ENCODE measurements at places on chromosomes 2 and 18.

GRCh38 chr2:138475277-138475776, 26.2 kb upstream of the SPOPL start:
- no peak for DNase-seq

DNA sequence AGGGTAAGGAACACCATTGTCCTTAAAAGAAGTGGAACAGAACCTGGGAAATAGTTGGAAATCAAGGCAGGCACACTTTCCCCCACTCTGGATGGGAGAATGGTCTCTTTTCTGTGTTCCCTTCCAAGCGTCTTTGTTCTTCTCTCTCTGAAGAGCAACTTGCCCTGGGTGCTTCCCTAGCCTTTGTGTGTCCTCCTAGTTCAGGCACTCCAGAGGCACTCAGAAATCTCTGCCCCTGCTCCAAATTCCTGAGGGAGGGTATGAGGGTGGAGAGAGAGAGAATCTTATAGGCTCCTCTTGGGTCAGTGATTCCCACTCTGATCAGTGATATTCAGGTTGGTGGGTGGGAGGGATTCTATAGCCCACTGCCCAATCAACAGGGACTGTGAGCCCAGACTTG, 8.8 kb upstream of the SIX2 start:
- no peak for DNase-seq

DNA sequence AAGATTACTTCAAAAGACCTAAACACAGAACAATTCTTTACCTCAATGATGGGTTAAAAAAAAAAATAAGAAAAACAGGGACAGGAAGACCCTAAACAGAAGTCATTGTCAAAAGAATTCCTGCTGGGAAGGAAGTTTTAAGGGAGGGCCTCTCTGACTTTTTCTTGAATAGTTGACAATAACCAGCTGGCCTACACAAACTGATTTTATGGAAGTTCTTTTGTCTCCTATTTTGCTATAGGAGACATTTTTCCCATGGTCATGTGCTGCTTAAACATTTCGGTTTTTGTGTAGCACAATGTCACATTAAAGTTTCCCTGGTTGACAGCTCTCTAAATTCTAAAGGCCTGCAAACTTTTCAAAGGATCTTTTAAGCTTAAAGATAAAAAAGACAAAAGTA, 55.3 kb downstream of the RFTN2 start:
- no peak for DNase-seq

DNA sequence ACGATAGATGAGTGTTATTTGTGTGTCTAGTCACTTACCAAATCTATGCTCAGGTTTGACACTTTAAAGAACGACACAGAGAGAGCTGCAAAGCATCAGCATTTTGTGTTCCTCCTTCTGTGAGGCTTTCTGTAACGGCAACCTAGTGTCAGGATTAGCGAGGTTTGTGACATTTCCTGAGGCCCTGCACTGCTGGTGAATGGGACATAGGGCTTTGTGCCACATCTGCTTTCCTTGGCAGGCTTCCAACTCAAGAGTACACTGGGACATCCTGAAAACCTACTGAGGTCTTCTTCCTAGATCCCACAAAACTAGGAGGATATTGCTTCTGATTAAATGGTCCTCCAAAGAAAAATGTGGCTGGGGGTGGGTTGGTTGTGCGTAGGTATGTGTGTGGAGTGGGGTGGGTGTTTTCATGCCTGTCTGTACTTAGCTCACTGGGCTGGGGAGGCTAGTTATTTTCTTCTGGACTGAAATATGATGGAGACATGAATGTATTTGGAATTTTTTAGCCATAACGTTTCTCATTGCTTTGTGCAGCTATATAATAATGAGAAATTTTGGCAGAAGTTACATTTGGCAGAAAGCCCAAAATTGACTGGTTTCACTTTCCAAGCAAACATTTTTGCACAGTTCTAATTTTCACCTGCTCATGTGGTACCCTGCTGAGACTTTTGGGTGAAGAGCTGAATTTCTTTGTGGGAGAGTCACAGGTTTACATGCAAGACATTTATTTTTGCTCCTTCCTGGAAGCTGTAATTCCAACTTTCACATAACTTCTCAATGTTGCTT, 308.4 kb downstream of the XIRP2 start:
- no peak for DNase-seq

GRCh38 chr18:73636355-73636754, 511.3 kb downstream of the FBXO15 start:
- DNase-seq, result no peak

GRCh38 chr2:233119806-233120205, 59.7 kb downstream of the INPP5D start:
- no peak for DNase-seq

GRCh38 chr2:120803764-120804335, 68.2 kb downstream of the GLI2 start:
- DNase-seq, result no peak

- no peak for DNase-seq
These were observed 56.2 kb upstream of the ROCK1 start for GRCh38 chr18:21167641-21168377.

DNA sequence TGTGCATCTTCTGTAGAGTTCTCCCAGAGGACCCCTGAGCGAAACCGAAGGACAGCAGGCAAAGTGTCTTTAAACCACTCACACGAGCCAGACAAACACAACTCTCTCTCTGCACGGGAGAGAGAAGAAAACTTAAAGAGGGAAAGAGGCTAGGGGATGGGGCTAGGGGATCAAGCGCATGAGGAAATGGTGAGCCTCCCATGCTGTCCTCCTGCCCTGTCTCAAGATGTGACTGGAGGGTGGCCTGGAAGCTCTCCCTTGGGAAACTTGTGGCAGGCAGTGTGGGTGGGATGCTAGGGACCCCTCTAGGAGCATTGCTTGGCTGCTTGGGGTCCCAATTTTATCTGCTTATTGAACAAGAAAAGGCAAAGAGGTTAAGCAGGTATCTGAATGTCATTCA, 44.5 kb downstream of the CYP26B1 start:
- no peak for DNase-seq

- no peak for DNase-seq
These were observed 1.7 kb downstream of the CYTIP start for GRCh38 chr2:157442191-157442590.

GRCh38 chr2:63424329-63425078, 163.8 kb downstream of the WDPCP start:
- DNase-seq, result no peak

- DNase-seq, result no peak
These were observed 138.9 kb upstream of the CAVIN2 start for GRCh38 chr2:191985740-191986139.

DNA sequence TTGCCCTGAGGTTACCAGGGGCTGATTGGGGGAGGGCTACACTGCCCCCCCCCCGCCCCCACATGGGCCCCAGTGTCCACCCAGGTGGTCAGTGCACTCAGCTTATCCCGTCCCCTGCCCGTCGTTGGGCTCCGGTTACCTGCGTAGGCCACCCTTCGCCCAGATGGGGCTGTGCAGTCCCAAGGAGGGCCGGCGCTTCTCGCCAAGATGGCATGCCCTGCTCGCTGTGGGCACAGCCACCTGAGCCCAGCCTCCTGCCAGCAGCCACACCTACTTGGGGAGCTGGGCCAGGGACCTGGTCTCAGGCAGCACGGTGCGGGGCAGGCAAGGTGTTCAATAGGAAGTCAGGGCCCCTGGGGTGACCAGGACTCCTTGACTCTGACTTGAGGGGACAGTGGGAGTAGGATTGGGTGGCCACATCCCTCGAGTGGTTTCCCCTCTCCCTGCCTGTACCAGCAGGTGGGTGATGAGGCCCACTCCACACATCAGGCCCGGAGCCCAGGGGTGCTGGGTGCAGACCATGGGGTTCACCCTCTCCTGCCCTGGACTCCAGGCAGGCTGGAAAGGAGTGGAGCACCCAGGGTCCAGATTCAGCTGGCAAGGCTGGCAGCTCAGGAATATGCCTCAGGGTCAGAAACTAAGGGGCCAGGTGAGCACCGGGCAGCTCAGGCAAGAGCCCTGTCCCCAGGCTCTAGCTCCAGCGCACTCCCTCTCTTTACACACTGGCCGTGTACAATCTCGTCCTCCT, 170.3 kb downstream of the GLI2 start:
- no peak for DNase-seq

DNA sequence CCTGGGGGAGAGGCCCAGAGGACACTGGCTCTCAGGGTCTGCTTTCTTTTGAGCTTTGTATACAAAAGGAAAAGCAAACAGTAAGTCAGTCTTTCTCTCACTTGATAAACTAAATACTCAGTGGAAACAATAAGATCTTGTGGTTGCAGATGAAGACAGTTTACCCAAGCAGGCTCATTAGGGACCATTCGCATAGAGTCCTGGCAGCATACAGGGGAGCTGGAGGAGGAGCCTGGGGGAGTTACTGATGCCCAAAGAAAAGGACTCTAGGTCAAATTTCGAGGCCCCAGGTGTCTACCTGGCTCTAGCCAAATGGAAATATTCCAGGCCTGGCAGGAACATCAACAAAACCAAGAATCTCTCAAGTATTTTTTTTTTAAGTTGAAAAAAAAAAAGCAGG, 225.3 kb downstream of the CNTNAP5 start:
- DNase-seq, result no peak

GRCh38 chr2:95388091-95388692, 14.3 kb upstream of the FAHD2A start:
- no peak for DNase-seq

- no peak for DNase-seq
These were observed 281.9 kb upstream of the FN1 start for GRCh38 chr2:215717501-215718381.

GRCh38 chr2:226124548-226125011, 675.0 kb downstream of the IRS1 start:
- no peak for DNase-seq

- no peak for DNase-seq
These were observed 202.9 kb downstream of the FBXO15 start for GRCh38 chr18:73944715-73945114.

- no peak for DNase-seq
These were observed 360.3 kb downstream of the CLIP4 start for GRCh38 chr2:29475499-29475898.

DNA sequence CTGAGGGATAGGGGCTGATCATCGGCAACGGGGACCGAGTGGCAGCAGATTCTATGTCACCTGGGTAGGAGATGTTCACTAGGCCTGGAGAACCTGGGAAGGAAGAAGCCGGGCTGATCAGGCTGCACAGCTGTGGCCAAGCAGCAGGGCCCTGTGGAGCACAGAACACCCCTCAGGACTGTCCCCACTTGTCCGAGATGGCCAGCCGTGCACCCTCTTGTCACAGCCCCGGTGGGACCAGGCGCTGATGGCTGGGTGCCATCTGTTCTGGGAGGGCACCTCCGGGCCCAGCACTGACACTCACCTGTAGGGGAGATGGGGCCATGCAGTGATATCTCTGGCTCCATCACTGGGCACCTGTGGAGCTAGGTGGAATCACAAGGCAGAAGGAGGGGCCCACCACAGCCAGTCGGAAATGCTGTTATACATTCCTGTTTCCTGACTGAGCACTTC, 217.9 kb upstream of the RAB6C start:
- no peak for DNase-seq

- DNase-seq, result no peak
These were observed 126.7 kb downstream of the THADA start for GRCh38 chr2:43469094-43469493.

- DNase-seq, result no peak
These were observed 37.4 kb downstream of the SH3BP4 start for GRCh38 chr2:234989183-234989701.

DNA sequence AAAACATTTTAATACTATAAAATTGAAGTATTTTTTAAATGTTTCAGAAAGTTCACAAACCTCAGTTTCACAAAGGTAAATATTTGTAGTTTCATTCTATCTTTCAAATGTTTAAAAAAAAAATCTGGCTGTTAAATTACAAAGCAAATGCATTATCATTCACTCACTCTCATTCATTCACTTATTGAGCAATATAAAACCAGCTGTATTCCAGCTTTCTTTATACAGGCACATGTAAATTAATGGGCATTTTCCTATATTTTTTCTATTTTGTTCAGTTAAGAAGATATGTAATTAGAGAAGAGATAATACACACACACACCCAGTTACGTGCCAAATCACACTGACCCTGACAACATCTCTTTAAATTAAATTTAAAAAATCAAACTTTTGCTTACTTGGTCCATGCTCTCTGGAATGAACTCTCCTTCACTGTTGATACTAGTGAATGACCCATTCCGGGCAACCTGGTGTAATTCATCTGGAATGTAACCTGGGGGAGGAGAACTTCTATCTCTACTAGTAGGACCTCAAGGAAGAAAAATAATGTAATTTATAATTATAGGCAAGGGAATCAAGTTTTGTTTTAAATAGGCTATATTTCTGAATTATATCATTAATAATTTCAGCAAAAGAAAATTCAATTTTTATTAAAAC, 32.5 kb upstream of the ERCC3 start:
- no peak for DNase-seq

DNA sequence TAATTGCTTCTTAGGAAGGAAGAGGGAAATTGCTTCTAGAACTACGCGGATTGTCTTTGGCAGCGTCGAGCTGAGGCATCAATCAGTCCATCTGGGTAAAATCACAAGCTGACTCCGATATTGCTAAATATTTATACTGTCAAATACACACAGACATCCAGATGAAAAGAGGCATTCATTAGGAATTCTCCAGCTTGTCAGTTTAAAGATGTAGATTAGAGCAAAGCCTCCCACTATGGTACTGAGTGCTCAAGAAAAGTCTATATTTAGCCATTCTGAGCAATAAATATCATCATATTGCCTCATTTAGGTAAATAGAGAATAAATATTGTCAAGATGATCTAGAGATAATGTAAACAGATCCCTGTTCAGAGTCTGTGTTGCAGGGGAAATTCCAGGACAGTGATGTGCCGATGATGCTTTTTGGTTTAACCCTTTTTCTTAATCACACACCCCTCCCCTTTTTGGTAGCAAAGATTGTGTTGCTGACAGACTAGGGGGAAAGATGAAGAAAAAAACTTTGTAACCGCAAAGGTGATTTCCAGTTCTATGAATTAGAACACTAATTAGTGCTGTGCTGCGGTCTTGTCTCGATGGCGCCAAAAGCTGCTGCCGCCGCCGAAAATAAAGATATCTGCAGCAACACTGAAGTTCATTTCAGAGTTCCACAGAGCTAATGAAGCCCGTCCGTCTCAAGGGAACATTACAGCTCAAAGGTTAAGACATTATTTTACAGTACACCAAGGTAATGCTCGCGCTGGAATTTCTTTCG, 171.8 kb downstream of the PTGR3 start:
- DNase-seq, result no peak

DNA sequence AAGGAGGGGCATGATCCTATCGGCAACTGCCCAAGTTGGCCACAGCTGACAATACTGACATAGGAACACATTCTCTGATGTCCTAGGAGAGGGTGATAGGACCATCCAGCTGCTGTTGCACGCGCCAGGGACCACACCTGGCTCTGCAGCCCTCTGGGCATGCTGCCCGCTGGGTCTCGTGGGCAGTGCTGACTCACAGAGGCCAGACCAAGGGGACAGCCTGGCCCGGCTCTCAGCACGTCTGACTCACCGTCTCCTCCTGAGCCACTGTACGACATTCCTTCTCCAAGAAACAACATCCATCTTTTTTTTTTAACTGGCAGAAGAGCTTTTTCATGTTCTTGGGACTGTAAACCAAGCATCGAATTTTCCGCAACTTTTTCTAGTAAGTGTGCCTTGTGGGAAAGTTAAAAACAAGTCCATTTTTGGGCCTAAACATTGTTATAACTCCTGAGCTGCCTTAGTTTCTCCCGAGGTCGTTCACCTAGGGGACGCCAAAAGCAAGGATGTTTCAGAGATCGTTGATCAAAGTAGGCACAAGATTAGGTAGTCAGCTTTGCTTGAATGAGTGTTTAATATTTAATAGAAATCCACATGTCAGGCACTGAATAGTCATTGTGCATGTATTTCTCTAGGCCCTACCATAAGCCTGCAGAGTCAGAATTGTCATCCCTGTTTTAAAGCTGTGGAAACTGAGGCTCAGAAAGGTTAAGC, 100.3 kb downstream of the TTC32 start:
- no peak for DNase-seq

- no peak for DNase-seq
These were observed 772.2 kb downstream of the TRIB2 start for GRCh38 chr2:13488965-13489364.
